H9 (cell line): ENCODE measurements at places on chromosomes 7 and 10.

GRCh38 chr10:109411917-109412316 is 511.4 kb downstream of the XPNPEP1 start:
- no peak for DNase-seq

DNA sequence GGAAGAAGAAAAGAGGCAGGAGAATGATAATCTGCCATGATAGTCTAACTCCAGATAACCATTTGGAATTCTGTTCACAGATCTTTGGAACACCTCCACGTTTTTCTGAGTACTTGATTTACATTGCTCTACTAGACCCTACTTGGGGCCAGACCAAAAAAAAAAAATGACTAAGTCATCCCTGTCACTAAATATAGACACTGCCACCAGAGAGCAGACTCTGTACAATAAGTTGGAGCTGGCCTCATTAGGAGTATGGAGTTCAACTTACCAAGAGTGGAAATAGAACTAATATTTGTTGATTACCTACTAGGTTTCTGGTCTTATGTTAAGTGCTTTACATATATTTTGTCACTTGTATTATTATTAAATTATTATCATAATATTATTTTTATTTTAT is 80.9 kb upstream of the ZNF800 start:
- no peak for DNase-seq

- no peak for DNase-seq
These were observed 118.2 kb downstream of the ADAM12 start for GRCh38 chr10:126270111-126270510.

- no peak for DNase-seq
These were observed 22.2 kb downstream of the FAM20C start for GRCh38 chr7:214410-215212.

DNA sequence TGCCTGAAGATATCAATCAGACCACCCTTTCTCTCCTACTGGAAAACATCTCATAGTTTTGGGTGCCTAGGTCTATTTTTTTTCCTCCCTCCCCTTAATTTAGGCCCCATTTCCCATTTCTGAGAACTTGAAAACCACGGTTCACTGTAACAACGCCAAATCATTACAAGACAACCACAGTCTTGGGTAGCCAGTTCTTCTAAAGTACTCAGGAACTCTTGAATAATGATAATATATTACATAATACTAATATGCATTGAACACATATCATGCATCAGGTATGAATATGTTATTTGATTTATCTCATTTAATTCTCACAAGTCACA is 185.1 kb upstream of the ADO start:
- DNase-seq, result no peak

- DNase-seq, result no peak
These were observed 24.9 kb downstream of the MSRB2 start for GRCh38 chr10:23120001-23120934.

DNA sequence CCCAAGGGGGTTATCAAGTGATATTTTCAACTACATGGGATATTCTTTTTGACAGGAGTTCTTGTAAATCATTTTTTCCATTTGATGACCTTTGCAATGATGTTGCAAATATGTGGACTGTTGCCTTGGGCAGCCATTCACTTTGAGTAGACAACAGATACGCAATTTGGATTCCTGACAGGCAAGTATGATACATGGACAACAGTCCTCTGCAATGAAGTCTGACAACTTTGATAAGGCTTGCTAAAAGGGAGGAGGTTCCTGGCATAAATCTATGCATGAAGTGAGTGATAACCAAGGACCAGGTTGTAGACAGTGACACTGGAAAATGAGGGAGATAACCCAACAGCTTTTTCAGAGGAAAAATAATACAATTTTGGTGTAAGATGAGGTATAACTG is 17.7 kb downstream of the LRRD1 start:
- no peak for DNase-seq

- no peak for DNase-seq
These were observed 43.4 kb downstream of the INHBA start for GRCh38 chr7:41659539-41659938.

DNA sequence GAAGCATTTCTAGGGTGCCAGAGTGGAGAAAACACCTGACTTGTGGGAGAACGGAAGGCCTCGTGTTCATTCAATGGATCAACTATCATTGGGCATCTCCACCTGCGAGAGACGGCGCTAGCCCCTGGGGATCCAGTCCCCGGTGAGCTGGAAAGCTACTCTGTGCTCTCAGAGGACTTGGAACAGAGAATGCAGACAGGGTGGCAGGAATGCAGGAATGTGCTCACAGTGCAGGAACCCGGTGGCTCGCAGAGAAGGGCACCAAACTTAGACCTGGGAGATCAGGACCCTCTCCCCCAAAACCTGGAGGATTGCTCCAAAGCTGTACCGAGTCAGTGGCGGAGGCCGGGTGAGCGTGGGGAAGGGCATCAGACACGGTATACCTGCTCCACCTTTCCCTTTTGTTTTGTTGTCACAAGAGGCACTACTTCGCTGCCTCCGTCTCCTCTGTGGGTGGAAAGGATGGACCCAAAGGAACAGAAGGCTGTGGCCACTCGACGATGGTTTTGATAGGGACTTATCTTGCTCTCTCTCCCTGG is 569.0 kb upstream of the C7orf33 start:
- DNase-seq, result peak; percentile 45

GRCh38 chr7:5477723-5478531 is 54.3 kb upstream of the TNRC18 start:
- peak; percentile 83 for DNase-seq

DNA sequence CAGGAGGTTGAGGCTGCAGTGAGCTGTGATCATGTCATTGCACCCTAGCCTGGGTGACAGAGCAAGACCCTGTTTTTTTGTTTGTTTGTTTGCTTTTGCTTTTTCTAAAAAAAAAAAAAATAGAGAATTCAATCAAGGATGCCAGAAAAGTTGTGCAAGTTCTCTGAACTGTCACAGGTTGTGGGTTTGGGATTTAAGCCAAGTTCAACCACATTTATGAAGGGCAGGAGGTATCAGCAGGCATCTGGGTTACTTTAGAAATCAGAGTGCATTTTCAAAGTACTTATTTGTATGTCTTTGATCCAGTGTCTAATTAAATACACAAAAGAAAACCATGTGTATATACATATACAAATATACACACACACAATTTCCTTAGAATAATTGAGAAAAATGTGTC is 151.2 kb upstream of the MINDY3 start:
- no peak for DNase-seq
